ENCODE measurements at places on chromosomes 6 and 20. TPM values are rescaled to one million over a fixed set of nuclear protein-coding genes. Genes with fewer than 3 reads are reported as not detected.

FAM83C gene
- total RNA-seq: not detected

TCP11 gene
- total RNA-seq: 0.84 TPM

LZTS3 gene
- total RNA-seq: 28.2 TPM

PLN gene
- total RNA-seq: 11.7 TPM

OR12D3 gene
- total RNA-seq: not detected

DNA sequence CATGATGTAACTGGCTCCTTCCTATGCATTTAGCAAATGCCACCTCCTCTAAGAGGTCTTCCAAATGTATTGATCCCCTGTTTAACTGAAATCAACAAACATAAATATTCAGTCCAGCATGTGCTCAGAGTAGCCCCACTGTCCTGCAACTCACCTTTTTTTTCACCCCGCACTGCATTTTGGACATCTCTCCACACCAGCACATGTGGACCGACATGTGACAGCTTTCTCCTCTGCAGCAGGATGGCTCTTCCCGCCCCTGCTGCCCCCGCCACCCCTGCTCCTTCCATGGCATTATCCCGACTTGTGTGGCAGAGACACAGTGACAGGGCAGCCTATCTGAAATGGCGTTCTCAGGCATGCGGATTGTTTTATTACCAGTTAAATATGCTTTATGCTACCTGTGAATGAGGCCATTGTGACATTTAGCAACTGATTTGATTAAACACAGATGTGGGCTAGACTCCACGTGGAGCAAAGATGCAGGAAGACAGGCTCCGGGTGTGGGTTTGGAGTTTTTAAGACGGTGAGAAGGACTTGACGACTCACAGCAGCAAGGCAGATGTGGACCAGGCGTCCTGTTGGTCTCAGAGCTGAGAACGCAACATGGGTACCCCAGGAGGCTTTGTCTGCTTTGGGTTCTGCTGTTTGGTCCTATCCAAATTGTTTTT is 161.2 kb downstream of the EYA2 start:
- DNase-seq: peak; percentile 38

DNA sequence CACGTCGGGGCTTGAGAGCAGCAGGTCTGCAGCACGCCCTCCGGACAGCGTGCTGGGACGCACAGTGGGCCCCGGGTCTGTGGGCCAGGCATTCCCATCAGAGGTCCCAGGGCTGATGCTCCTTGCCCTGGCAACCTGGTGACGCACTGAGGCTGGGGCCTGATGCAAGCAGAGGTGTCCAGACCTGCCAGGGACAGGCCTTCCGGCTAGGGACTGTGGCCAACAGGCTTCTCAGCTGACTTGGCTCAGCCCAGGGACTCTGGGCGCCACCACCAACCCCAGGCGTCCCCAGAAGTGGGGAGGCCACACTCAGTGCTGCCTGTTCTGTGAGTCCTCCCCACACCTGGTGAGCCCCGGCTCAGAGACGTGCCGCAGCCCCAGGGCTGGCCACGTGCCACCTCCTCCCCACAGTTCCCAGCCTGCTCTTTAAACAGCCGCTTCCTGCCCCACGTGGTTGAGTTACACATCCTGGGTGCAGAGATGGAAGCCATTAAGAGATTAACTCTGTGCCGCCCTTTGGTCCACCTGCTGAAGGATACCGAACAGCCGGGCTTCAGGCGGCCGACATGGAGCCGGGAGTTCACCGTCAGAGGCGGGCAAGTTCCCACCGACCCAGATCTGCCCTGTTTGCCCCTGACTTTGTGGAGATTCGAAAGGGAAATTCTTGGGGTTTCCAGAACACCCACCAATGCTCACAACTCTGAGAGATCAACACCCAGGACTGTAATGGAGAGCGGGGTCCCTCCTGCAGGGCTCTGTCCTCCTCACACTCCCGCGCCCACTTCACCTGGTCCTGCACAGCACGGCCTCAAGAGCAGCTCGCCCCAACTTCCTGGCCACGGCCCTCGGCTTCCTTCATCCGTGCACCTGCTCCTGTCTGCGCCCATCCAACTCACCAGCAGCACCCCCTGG is 37.6 kb upstream of the ZBP1 start:
- peak; percentile 13 for DNase-seq

DNA sequence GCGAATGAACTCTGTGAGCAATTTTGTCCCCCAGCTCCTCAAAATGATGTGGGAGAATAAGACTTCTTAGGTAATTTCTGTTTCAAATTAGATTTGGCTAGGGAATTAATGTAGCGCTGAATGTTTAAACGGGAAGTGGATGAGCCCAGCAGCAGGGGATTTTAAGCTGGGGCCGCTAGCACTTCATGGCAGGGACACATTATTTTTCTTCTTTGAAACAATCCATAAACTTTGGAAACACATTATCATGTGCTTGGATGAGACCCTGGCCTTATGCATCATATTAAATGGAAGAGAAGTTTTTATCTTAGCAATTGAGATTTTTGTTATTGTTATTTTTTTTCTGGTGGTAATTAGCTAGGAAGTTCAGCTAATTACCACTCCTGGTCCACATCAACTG is 74.2 kb upstream of the FUCA2 start:
- DNase-seq: no peak

GRCh38 chr6:43223175-43223574 is 6.1 kb downstream of the DNPH1 start:
- DNase-seq: no peak

DNA sequence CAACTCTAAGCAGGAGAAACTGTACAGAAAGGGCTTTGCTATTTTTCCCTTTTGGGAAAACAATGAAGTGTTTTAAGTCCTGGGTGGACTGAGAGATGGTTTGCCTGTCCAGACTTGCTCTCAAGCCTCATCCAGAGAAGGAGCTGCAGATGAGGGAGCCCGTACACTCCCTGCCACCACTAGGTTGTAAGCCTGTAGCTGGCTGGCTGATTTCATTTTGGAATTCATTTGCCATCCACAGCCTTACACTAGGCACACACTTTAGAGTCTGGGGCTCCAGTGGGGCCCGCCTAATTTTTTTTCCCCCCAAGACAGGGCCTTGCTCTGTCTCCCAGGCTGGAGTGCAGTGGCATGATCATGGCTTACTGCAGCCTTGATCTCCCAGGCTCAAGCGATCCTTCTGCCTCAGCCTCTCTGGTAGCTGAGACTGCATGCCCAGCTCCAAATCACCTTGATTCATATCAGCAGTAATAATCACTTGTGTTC is 28.4 kb downstream of the POFUT1 start:
- no peak for DNase-seq

DNA sequence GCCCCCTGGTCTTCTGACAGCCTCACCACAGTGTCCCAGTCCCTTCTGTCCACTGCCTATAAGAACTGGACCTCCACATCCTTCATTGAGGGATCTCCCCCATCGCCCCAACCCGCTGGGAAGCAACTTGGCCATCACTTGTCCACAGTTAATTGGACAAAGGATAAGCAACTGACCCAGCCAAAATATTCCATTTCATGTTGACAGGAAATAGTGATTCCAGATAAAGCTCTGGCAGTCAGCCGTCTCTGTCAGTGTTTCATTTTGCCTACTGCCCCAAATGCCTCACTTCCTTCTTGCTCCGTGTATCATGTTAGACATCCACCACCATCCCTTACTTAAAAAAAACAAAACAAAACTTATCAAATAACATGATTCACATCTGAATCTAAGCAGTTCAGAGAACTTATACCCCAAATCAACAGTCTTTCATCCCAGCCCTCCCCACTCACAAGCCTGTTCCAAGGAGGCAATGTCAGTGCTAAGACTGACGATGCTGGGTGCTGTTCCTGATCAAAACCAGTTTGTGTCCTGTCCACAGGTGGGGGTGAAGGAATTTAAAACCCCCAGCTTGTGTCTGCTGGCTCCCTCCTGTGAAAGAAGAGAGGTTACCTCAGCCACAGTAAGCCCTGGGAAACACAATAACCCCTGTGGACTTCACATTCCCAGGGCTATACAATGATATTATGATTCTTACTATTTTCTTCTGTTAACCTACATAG is 162.5 kb downstream of the WDR27 start:
- no peak for DNase-seq

DNA sequence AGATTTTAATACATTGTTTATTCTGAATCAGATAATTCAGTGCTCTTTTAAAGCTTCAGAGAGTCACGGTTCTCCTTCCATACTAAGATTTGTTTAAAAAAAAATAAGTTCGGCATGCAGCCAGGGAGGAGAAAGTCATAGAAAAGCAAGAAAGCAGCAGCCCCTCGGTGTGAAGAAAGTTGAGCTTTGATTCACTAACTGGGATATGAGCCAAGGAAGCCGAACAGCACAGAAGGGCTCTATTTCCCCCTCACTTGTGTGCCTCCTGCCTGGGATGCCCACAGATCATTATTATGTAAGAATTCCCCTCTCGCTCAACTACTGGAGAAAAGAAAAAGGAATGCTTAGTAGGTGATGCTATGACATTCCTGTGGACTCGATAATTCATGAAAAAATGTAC is 69.3 kb upstream of the SYNJ2 start:
- DNase-seq: no peak

DNA sequence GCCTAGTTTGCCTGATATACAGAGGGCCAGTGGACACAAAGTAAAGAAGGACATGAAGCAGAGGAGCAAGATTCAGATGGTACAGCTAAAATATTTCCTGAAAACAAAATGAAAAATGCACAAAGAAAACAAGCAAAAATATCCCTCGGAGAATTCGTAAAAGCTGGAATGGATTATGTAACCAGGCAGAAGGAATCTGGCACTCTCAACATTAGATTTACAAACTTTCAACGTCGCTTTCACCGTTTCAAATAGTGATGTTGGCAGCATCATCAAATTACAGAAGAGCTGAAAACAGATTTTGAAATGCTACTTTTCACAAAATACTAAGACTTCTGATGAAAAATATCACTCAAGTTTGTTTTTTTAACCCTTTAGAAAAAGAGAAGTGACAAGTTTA is 11.7 kb downstream of the SMLR1 start:
- no peak for DNase-seq

DNA sequence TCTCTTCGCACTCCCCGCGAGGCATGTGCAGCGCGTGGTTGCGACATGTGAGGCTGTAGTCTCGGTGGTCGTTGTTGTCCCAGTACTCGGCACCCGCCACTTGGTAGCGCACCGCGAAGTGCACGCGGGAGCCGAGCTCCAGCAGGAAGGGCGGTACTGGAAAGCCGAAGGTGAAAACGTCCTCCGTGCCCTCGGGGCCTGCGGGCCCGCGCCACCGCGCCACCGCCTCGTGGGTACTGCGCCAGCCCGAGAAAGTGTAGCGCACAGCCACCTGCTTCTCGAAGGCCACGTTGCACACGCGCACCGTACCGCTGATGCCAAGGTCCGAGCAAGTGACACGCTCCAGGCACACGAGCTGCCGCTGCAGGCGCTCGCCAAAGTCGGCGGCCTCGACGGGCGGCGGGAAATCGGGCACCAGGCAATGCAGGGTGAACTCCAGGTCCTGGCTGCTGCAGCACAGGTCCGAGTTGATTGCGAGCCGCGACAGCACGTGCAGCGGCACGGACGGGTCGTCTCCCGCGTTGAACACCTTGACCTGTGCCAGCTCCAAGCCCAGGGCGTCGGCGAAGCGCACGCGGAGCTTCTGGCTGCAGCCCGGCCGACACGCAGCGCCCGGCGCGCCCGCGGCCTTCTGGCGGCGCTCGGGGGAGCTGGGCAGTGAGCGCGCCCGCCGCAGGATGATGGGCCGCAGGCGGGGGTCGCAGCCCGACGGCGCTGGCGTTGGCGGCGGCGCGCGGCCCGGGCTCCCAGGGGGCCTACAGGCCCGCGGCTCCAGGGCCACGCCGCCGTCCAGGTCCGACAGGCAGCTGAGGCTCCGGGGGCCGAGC is 840 bp downstream of the PPP1R3D start:
- no peak for DNase-seq

DNA sequence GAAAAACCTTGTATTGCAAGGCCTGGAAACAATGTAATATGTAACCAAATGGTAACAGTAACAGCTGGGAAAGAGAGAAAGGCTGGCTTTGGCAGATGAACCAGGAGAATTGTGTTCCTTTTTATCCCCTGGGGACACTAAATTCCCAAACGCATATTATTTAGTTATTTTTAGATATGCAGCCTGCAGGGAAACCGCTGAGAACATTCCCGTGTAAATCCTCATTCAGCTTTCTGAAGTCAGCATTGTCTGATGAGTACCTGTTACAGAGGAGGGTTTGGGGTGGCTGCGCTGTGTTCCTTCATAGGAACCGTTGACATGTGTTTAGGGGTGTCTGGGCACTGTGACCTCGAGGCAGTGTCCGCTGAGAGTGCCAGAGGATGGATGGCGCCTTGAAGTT is 101.3 kb downstream of the SMOC2 start:
- DNase-seq: no peak

GRCh38 chr6:146905181-146905704 is 299.0 kb upstream of the STXBP5 start:
- DNase-seq: peak; percentile 7

DNA sequence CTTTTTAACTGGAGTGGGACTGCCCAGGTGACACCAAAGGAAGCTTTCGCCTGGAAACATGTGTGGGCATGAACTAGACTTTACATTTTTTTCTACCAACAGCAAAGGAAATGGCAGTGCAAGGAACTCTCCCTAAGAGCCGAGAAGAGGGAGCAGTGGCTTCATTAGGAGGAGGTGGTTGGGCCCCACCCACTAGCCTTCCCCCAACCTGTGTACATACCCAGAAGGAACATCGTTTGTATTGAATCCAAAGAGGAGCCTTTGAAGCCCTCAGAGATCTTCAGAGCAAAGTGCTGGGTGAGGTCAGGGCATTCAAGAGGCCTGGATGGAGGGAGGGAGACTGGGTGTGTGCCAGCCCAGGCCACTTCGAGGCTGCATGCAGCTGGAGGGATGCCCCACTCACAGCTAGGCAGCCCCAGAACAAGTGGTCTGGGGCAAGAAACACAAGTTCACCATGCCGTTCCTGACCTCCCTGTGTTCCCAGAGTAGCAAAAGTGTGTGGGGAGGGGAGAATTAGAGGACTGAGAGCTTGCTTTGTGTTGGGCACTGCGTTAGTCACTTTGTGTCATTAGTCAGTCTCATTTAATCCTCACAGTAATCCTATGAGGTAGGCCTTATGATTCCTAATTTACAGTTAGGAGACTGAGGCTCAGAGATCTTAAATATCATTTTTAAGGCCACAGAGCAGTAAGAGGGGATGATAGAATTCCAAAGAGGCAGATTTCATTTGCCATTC is 191.6 kb upstream of the SUPT3H start:
- DNase-seq: no peak

- DNase-seq: no peak
These were observed 133.0 kb downstream of the MYLK4 start for GRCh38 chr6:2617729-2618128.

DNA sequence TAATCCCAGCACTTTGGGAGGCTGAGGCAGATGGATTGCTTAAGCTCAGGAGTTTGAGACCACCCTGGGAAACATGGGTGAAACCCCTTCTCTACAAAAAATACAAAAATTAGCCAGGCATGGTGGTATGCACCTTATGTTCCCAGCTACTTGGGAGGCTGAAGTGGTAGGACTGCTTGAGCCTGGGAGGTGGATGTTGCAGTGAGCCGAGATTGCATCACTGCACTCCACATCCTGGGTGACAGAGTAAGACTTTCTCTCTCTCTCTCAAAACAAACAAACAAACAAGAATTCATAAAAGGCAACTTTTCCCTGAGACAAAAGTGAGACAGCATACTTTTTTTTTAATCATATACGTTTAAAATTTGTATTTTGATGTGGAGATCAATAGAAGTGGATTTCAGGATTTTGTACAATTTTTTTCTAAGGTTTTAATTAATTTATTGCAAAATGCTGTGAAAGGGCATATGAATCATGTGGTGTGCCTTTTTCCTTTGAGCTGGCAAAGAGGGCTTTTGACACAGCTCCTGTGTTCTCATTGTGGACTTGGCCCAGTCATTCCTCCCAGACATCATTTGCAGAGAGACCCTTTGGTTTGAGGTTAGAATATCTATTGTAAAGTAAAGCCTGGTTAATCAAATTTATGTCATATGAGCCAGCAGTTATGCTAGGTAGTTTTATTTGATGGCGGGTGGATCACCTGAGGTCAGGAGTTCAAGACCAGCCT is 77.1 kb downstream of the TULP4 start:
- DNase-seq: no peak
